Activated CD8-positive, alpha-beta memory T cell treated with anti-CD3 and anti-CD28 coated beads for 4 hours (primary cell): ENCODE measurements at places on chromosomes 7 and 10.

GRCh38 chr10:106493751-106494150 is 670.8 kb downstream of the SORCS1 start:
- no peak for DNase-seq

GRCh38 chr10:70302292-70302691 is 18.5 kb upstream of the NPFFR1 start:
- no peak for DNase-seq

DNA sequence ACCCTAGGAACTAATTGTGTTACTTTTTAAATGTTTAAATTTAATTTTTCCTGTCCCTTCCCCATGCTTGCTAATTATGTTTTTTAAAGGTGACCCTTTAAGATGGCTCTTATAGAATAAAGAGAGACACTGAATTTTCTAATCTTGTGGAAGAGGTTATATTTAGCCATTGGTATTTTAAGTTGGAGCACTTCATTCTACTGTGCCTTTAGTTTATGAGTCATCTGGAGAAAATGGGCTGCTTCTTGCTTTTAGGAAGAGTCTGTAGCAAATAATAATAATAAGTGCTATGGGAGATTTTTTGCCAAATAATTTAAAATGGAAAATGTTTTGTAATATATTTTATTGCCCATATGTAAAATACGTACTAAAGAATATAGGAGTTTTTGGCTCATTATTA is 139.7 kb downstream of the ADK start:
- no peak for DNase-seq

DNA sequence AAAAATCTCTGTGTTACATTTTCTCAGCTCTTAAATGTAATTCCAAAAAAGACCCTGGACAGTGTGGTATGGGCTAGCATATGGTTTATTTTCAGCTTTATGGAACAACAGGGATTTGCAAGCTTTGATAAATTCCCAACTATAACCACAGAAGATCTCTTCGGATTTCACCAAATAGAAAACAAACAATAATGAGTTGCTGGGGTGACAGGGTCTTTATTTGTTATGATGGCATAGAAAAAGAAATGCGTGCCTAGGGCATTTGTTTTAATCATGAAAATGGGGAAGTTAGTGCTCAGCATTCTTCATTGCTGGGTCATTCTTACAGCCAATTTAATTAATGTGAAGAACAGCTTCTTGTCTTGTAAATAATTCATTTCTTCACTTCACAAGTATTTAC is 139.0 kb downstream of the LRRN3 start:
- DNase-seq, result no peak

DNA sequence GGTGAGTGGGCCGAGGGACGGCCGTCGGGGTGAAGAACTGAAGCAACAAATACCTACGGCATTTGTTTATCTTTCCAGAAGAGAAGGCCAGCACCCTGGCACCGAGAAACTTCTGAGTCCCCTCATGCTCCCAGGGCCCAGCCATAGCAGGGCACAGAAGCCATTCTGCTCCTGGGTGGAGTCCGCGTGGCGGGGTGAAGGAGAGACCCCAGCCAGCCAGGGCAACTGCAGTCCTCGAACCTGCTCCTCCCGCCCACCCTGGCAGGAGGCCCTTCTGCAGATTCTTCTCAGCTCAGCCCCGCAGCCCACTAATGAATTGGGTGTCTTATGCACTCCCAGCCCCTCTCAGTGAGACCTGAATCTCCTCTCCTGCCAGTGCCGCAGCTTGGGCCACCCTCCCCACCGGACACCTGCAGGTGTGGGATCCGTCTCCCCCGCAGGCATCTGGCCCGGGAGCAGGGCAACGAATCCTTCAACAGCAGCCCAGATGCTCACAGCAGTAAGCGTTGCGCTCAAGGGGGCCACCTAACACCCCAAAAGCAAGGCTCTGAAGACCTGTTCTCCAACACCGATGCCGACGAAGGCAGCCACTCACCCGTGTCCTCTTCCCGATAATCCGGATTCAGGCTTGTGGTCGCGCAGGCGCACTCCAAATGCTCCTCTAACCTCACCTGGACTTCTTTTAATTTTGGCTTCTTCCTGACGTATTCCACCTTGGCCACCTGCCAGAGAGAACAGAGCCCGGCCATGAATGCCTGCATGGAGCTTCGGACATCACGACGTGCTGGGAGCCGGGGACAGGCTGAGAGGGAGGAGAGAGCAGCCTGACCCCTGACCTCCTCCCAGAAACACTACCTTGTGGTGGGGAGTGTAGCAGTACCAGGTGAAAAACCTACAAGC is 18.9 kb downstream of the PDGFA start:
- no peak for DNase-seq

DNA sequence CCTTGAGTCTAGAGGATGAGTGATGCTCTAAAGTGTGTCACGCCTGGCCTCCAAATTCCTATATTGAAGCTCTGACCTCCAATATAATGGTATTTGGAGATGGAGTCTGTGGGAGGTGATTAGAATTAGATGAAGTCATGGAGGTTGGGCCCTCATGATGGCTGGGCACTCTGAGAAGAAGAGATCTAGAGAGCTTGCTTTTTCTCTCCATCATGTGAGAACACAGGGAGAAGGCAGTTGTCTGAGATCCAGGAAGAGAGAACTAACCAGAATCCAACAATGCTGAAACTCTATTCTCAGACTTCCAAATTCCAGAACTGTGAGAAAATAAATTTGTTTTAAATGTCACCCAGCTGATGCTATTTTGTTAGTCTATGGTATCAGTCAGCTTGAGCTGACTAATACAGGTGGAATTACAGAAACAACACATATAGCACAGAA is 15.1 kb downstream of the RNF216 start:
- DNase-seq, result no peak

- DNase-seq, result no peak
These were observed 34.2 kb downstream of the RPP38 start for GRCh38 chr10:15131330-15131729.

- no peak for DNase-seq
These were observed 8.5 kb downstream of the ARL4A start for GRCh38 chr7:12695965-12696364.

GRCh38 chr7:46448478-46448877 is 527.4 kb upstream of the IGFBP3 start:
- DNase-seq, result no peak

DNA sequence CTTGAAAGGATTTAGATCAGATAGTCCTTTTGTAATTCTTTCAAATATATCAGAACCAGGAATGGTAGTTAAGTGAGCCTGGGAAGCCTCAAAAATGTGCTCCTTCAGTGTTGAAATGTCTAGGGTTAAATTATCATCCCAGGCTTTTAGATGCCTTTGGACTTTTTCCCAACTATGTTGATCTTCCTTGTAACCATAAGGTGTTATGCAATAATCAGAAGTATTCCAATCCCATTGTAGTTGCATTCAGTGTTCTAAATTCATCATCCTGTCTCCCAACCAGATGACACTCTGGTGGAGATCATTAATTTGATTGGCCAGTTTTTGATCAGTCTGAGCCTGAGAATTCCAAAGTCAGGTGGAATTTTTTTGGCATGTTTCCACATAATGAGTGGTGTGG is 35.1 kb upstream of the AKR1C2 start:
- DNase-seq, result no peak

GRCh38 chr10:72697716-72698115 is 5.8 kb downstream of the MCU start:
- no peak for DNase-seq

DNA sequence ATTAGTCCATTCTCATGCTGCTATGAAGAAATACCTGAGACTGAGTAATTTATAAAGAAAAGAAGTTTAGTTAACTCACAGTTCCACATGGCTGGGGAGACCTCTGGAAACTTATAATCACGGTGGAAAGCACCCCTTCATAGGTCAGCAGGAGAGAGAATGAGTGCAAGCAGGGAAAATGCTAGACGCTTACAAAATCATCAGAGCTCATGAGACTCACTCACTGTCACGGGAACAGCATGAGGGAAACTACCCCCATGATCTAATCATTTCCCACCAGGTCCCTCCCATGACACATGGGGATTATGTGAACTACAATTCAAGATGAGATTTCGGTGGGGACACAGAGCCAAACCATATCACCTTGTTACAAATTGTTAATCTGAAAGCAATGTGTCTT is 15.8 kb downstream of the TAS2R39 start:
- no peak for DNase-seq
